ENCODE measurements at places on chromosomes 3 and 15.

GRCh38 chr15:70159713-70160009 is 61.9 kb upstream of the TLE3 start:
- no peak for DNase-seq

DNA sequence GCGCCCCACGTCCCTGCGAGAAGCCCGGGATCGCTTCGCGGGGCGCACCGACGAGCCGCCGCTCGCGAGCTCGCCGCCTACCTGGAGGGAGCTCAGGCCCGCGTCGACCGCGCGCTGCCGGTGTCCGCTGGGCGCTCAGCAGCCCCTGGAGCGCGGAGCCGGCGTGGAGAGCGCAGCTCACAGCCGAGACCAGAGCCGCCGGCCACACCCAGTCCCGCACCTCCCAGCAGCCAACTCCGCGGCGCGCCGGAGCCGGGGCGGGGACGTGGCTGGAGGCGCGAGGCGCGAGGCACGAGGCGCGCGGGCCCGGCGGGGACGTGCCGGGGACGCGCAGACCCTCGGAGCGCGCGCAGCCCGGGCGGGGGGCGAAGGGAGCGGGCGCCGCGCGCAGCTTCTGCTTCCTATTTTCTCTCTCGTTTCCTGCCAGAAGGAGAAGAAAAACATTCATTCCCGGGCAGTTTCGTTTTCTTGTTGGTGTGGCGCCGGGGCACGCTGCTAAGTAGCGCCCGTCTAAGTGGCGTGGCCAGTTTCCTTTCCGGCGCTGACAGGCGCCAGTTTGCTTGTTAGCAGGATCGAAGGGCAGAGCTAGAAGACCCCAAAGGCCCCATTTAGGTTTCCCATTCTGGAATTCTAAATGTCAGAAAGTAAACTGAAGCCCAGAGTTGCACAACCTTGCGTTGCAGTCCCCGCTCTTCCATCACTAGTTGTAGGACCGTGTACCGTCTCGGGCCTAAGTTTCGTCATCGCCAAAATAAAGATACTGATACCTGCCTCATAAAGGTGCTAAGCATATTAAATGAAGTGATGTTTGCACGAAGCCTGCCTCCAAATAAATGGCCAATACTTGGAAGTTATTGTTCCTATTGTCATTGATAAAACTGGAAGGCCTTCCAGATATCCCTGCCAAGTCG is at the start of gene GNB4:
GNB4 (minus strand) TSS at position 206 of the 911 bp plus-strand sequence. CDS start 25,270 bp downstream, outside the sequence.
- DNase-seq = peak; percentile 32

GRCh38 chr3:193971261-193971751 is 164.6 kb upstream of the HES1 start:
- DNase-seq = peak; percentile 15

DNA sequence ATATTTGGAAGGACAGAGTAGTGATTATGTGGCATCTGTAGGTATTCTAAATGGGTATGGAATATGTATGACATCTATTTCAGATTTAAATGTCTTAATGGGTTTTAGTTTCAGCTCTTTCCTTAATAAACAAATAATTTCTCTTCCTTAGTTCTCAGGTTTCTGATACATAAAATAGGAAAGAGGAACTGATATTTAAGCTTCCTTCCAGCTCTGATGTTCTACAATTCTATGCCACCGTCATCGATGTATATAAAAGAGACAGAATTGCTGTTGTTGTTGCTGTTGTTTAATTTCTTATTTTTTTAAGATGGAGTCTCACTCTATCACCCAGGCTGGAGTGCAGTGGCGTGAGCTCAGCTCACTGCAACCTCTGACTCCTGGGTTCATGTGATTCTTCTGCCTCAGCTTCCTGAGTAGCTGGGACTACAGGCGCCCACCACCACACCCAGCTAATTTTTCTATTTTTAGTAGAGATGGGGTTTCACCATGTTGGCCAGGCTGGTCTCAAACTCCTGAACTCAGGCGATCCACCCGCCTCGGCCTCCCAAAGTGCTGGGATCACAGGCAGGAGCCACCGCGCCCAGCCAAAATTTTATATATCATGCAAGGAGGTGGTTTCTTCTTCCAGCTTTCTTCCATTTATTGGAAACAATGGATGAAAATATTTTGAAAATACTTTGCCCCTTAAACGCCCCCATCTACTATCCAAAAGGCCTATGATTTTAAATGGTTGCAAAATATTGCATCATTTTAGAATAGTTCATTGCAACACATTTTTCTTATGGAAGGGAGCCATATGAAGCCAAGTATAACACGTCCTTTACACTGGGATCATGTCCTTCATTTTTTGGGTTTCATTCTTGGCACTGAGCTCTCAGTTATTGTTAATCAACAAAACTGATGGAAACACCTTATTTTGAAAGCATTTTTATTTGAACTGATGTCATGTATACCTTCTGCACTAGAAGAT is 13.9 kb upstream of the C15orf61 start:
- DNase-seq = no peak

GRCh38 chr3:59935025-59935424 is 885.2 kb upstream of the CFAP20DC start:
- DNase-seq = no peak

GRCh38 chr3:169148448-169149348 is 514.8 kb downstream of the MECOM start:
- DNase-seq = no peak

- no peak for DNase-seq
Measured at GRCh38 chr3:69032142-69032541, 18.7 kb upstream of the EOGT start.

- peak; percentile 91 for DNase-seq
Measured at GRCh38 chr15:56798639-56799038, 65.3 kb upstream of the ZNF280D start.

GRCh38 chr3:72100601-72101187 is 315.7 kb upstream of the PROK2 start:
- DNase-seq = no peak

GRCh38 chr3:111534701-111535100 is 7.3 kb upstream of the CD96 start:
- DNase-seq = peak; percentile 45

DNA sequence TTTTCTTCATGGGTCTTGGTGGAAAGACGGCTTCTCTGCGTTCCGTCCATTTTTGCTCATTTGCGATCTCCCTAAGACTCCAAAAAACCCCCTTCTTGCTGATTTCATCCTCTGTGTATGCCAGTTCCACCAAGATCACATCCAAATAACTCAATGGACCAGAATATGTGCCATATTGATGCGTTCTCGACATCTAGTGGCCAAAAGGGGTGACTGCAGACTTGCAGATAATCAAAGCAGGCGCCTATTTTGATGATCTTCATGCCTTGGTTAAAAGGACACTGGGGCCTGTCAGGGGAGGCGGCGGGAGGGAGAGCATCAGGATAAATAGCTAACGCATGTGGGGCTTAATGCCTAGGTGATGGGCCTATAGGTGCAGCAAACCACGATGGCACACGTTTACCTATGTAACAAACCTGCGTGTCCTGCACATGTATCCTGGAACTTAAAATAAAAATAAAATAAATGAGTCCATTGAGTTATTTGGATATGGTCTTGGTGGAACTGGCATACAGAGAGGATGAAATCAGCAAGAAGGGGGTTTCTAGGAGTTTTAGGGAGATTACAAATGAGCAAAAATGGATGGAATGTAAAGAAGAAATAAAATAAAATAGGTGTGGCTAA is 104.2 kb upstream of the RAD18 start:
- peak; percentile 43 for DNase-seq

DNA sequence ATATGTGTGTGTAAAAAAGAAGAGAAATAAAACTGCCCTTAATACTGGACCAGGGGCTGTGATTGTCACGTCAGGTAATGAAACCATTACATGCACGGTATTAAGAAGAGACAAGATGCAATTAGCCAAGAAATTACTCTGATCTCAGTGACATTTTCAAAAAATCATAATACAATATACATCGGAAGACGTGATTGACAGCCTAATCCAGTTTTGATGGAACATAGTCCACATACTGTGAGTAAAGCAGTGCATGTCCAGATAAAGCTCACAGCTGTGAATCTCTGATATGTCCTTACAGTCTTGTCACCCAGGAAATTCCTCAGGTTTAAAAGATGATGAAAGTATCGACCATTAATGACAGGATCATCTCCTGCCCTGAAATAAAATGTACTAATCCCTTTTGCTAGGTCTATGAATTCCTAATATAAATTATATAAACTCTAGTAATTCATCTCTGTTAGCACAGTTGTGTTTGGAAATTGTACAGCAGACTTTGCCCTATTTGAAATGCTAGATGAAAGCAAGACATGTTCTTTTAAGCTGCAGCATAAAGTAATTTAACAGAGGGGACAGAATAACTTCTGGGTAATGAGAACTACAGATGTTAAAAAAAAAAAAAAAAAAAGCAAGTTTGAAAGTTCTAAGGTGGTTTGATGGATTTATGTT is 119.5 kb upstream of the TMCO5A start:
- no peak for DNase-seq

- DNase-seq = peak; percentile 59
Measured at GRCh38 chr15:85649372-85649771, 145.4 kb downstream of the KLHL25 start.

DNA sequence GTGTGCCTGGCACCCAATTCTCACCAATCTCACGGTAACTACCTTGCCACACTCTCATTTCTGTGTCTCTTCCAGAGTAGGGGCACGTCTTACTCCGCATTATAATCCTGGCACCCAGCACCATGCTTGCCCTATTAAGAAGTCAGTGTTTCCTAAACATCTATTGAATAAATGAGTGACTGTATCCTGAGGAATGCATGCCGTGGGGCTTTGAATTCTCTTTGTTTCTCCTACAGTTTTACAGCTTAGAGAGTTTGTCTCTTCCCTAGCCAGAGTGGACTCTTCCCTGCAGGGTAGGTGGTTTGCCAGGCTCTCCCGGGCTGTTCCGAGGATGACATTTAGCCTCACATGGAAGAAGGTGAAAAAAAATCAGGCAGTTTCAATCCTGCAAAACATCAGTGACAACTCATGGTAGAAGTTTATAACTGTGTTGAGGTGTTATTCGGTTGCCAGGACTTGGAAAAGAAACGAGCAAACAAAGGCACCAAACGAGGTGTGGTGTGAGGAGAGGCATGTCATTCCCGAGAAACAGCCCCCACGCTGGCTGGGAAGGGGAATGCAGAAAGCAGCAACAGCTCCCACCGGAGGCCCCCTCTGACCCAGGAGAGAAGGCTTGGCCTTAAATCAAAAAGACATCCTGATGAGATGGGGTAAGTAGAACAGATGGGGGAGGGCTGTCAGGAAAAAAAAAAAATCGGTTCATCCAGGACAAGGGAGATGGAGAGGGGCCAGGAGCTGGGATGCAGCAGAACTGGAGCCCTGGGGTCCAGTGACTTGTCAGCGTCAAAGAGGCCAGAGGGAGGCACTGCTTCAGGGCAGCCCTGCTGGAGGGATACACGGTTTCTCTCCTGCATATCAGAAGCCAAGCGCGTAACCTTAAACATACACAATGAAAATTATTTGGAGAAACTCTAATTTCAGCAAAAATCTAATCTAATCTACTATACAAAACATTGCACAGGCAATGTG is 168.4 kb upstream of the ARRDC4 start:
- DNase-seq = no peak

- DNase-seq = no peak
Measured at GRCh38 chr3:149214702-149215101, 6.9 kb downstream of the CP start.

DNA sequence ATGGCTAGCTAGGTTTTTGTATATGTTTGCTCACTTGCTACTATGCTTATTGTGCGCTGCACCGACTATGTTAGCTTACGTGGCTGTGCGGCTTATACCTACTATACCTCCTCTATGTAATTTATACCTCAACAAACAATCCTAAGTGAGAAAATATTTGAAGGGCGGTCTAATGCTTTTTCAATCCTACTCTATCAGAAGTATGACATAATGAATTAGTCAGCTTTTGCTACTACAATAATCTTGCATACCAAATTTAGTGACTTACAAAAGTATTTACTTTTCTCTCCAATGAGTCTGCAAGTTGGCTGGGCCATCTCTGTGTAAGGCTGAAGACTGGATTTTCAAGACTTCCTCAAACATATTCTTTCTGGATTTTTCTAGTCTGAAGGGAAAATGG is 391.2 kb upstream of the NECTIN3 start:
- DNase-seq = no peak

GRCh38 chr15:57690341-57690966 is 16.1 kb upstream of the POLR2M start:
- DNase-seq = no peak

DNA sequence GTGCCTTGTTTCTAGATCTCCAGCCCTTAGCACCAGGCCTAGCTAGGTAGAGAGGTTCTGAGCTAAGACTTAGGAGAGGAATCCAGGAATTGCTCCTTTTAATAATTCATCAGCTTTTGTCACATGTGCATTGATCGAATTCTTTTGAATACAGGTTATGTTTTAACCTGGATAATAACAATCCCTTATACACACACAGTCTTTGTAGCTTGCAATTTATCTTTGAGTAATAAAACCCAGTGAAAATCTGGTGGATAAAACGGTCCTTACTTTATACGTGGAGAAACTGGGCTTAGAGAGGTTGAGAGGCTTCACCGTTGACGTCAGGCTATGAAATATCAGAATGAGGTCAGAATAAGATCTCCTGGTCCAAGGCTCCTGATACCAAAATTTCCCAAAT is 7.2 kb upstream of the SCN10A start:
- DNase-seq = no peak

DNA sequence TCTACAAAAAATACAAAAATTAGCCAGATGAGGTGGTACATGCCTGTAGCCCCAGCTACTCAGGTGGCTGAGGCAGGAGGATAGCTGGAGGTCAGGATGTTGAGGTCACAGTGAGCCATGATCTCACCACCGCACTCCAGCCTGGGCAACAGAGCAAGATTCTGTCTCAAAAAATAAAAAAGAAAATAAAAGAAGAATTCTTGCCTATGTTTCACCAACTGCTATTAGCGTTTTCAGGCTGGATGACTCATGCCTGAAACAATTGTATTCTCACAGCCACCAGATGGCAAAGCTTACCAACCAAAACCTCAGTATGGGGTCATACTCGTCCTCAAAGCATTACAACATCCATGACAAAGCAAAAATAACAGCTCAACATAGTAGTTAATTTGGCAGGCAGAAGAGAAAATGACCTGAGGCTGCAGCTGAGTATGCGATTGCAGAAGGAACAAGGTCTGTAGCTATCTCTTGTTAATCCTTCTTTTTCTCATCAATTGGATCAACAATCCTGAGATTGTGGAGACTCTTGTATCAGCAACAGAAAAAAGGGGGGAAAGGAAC is 52.2 kb downstream of the TP53BP1 start:
- DNase-seq = peak; percentile 93

- DNase-seq = no peak
Measured at GRCh38 chr3:180335050-180335449, 266.9 kb upstream of the TTC14 start.

DNA sequence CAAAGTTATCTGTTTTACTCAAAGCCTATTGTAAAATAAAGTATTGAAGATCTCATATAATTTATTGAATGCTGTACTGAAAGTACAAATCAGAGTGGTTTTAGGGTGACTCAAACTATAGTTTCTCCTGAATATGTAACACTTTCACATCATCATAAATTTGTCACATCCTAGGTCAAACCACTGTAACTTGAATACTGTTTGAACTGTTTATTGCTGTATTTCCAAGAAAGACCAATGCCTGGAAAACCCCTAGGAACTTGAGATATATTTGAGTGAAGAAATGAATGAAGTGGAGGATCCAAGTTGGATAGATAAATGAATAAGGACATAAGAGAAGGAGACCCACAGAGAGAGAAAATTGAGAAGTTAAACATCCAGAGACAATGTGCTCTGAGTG is 348.2 kb downstream of the GRM7 start:
- no peak for DNase-seq

- no peak for DNase-seq
Measured at GRCh38 chr15:72082176-72082575, 35.8 kb downstream of the MYO9A start.
